ENCODE measurements at places on chromosomes 12 and 14. TPM values are rescaled to one million over a fixed set of nuclear protein-coding genes. Genes with fewer than 3 reads are reported as not detected.

The TEX22 gene
- total RNA-seq, result 0.55 TPM

The LUM gene
- total RNA-seq, result not detected

The NTS gene
- total RNA-seq, result 0.13 TPM

The CCDC177 gene
- total RNA-seq, result not detected

The FAM186B gene
- total RNA-seq, result 0.17 TPM

The PLEKHG7 gene
- not detected for total RNA-seq

The EML1 gene
- total RNA-seq, result 1.3 TPM

DNA sequence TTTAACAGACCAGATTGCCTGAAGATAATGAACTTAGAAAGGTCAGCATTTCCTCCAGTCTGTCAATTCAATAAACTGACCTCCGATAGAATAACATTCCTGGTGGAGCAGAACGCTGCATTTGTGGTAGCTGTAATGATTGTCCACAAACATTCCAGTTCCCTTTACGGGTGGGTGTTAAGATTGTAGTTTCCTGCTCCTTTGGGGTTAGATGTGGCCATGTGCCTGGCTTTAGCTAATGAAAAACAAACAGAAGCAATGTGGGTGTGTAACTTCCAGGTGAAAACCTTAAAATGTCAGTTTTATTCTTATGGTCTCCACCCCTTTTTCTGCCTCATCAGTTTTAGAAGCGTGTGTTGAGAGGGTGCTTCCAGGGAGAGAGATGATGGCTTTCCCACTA, 217.3 kb upstream of the CRY1 start:
- no peak overlapping the region for H3K27ac ChIP-seq
- H3K27me3 ChIP-seq, result peaks cover 51% of the 10 kb centered on the region
- no peak for DNase-seq
- H3K4me3 ChIP-seq, result no peak overlapping the region

GRCh38 chr12:129401572-129401971, 502.3 kb downstream of the TMEM132D start:
- H3K27ac ChIP-seq, result no peak overlapping the region
- no peak overlapping the region for H3K4me3 ChIP-seq
- no peaks in the 10 kb centered on the region for H3K36me3 ChIP-seq
- H3K4me1 ChIP-seq, result no peaks in the 10 kb centered on the region
- DNase-seq, result no peak

GRCh38 chr12:135138-135537, 68.6 kb downstream of the IQSEC3 start:
- no peak overlapping the region for H3K27ac ChIP-seq
- DNase-seq, result no peak
- H3K4me3 ChIP-seq, result no peak overlapping the region
- 0 out of 2 replicates have a peak, but pooled peaks cover 6% of the 10 kb centered on the region for H3K4me1 ChIP-seq
- H3K27me3 ChIP-seq, result peaks cover 13% of the 10 kb centered on the region

- no peak overlapping the region for H3K4me3 ChIP-seq
- H3K27ac ChIP-seq, result no peak overlapping the region
- no peaks in the 10 kb centered on the region for H3K36me3 ChIP-seq
- no peaks in the 10 kb centered on the region for H3K4me1 ChIP-seq
- no peak for DNase-seq
- H3K27me3 ChIP-seq, result peaks cover 30% of the 10 kb centered on the region
These were observed 46.3 kb downstream of the KCNA1 start for GRCh38 chr12:4956054-4956453.

DNA sequence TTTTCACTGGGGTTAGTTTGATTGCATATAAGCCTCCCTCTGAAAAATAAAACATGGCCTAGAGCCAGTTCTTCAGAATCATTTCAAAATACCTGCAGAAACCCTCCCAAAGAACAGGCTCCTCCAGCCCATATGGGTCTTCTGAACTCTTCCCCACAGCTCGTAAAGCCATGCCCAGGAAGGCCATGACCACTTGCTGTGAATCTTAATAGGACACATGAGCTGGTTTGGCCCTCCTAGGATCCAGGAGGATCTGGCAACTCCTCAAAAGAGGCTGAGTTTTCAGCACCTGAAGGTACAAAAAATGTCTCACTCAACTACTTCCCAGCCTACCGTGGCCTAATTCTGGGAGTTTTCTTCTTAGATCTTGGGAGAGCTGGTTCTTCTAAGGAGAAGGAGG, 2.4 kb downstream of the MYBPC1 start:
- H3K4me1 ChIP-seq, result peaks cover 55% of the 10 kb centered on the region
- DNase-seq, result no peak
- H3K27ac ChIP-seq, result no peak overlapping the region
- H3K36me3 ChIP-seq, result no peaks in the 10 kb centered on the region
- no peaks in the 10 kb centered on the region for H3K27me3 ChIP-seq

DNA sequence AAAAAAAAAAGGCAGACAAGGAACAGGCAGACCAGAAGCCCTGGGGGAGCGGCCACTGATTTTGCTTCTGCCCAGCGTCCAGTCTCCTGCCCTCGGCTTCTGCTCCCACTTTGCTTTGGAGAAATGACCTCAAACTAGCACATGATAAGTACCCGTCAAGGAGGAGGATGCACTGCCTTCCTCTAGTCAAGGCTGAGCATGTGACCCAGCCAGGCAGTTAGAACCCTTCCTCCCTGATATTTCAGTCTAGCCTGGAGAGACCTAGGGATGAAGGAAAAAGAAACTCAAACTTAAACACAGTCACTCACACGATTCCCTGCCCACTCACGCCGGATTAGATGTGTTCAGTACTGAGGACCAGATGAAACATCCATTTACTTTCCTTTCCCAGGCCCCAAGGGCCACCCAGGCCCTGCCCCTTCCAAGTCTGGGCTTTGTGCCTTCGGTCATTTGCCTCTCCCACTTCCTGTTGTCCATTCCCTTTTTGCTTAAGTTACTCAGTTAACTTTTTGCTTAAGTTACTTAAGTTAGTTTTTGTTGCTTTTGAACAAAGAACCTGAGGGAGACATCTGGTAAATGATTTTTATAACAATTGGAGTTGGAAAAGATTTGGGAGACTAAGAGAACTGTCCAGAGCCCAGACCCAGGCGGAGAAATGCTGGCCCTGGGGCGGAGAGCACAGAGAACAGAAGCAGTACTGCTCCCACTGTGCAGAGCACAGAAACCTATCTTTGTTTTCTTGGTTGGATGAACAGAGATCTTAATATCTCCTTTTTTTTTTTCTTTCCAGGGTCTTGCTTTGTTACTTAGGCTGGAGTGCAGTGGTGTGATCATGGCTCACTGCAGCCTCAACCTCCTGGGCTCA, 23.0 kb upstream of the TTC7B start:
- no peak overlapping the region for H3K27ac ChIP-seq
- no peak overlapping the region for H3K4me3 ChIP-seq
- DNase-seq, result no peak
- H3K36me3 ChIP-seq, result no peaks in the 10 kb centered on the region

DNA sequence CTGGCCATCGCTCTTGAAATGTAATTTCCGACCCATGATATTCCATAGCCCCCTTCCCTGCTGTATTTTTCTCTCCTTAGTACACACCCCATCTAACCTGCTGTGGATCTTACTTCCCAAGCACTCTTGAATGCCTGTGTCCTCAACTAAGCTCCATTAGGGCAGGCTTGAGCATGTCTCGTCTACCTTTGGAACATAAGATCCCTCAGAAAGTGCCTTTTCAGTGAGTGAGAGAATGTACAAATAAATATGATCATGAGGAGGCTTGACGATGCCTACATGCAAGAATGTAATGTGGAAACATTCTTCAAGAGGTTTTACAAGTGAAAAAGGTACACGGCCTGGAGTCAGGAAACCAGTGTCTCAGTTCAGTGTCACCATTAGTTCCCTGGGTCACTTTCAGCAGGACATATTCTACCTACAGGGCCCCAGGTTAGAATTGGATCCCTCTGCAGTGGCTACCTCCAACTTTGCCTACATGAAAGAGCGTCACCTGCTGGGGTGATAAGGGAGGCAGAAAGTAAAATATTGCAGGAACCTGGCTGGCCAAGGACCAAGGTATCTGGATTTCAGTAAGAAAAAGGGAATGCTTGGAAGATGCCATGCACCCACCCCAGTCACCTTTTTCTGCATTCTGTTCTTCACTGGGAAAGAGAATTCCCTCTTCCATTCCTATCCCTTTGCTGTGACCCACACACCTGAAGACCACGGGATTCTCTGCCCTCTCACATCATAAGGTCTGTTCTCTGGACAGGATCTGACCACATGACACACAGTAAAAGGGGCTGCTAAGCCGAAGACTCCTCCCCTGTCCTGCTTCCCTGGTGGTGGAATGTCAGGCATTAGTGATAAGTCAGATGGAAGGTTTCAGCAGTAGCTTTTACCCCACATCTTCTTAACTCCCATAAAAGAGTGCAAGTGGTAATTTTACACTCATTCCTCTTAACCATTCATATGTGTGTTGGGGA, 24.6 kb upstream of the SERPINA1 start:
- H3K27me3 ChIP-seq, result no peaks in the 10 kb centered on the region
- no peak overlapping the region for H3K4me3 ChIP-seq
- H3K4me1 ChIP-seq, result peaks cover 77% of the 10 kb centered on the region

DNA sequence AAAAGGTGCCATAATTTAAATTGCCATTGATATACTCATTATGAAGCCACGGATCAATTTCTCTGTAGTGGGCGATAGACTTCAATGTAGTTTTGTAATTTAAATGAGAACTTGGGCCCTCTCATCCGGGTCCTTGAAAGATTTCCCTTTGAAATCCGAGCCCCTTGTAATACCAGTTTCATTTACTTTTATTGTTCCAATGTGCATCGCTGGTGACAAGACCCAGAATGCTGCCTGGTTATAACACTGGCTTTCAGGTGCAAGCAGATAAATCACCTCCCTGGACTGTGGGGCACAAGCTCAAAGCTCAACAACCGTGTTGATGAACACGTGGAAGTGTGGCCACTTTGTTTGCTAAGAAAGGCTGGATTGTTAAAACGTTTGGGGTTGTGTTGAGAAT, 68.9 kb upstream of the FZD10 start:
- no peaks in the 10 kb centered on the region for H3K4me1 ChIP-seq
- peaks cover 2% of the 10 kb centered on the region for H3K27me3 ChIP-seq
- no peak for DNase-seq
- H3K4me3 ChIP-seq, result no peak overlapping the region
- H3K27ac ChIP-seq, result no peak overlapping the region
- no peaks in the 10 kb centered on the region for H3K36me3 ChIP-seq

GRCh38 chr14:68824517-68825347, 31.9 kb upstream of the ZFP36L1 start:
- H3K27ac ChIP-seq, result peak overlapping the region; percentile 81
- no peaks in the 10 kb centered on the region for H3K27me3 ChIP-seq
- H3K4me1 ChIP-seq, result peaks cover 69% of the 10 kb centered on the region

DNA sequence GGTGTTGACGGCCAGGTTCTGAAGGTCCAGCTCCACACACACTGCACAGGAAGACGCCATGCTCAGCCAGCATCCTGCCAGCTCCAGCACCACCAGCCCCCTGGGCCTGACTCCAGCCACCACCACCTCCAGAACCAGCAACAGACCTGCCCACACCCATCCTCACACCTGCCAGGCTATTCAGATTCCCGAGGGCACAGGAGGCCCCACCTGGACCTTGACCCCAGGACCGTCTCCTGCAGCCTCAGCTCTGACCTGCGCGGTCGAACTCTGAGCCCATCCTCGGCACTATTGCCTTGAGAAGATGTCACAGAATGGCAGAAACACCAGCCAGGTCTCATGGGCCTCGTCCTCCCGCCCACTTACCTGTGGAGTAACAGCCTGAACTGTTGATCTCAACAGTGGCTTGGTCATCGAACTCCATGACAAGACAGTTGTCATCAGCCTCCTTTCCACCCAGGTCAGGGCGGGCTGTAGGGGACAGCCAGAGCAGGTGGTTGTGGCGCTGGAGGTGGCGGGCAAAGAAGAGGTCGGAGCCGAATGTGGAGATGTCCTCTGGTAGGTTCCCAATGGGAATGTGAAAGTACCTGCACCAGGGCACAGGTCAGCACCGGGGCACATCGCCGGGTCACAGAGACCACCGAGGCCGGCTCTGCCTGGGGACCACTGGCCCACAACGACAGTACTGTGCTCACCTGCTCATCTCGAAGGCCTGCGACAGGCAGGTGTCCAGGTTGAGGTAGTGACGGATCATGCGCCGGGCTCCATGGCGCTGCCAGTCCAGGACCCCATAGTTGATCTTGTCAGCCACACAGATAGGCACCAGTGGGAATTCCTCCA, 23.5 kb downstream of the P2RX2 start:
- no peak for DNase-seq
- peaks cover 63% of the 10 kb centered on the region for H3K36me3 ChIP-seq
- no peak overlapping the region for H3K27ac ChIP-seq
- H3K27me3 ChIP-seq, result no peaks in the 10 kb centered on the region
- no peaks in the 10 kb centered on the region for H3K4me1 ChIP-seq
- no peak overlapping the region for H3K4me3 ChIP-seq

DNA sequence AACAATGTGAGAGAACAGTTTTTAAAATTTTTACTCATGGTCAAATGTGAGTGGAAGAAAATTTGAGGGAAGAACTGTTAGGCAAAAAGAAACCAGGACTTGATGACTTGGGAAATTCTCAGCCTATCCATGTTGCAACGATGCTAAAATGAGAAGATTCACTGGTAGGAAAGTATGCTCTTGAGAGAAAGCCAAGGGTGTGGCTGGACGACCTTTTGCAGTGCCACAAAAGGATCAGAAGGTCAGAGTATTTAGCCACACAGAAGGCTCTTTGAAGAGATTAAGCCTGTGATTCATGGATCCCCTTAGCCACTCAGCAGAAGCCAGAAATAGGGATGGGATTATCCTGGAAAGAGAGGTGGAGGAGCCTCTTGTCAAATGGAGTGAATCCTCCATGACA, 336.8 kb downstream of the LRIG3 start:
- H3K27ac ChIP-seq, result no peak overlapping the region
- no peaks in the 10 kb centered on the region for H3K36me3 ChIP-seq
- H3K27me3 ChIP-seq, result no peaks in the 10 kb centered on the region
- no peak for DNase-seq
- no peaks in the 10 kb centered on the region for H3K4me1 ChIP-seq

- peak overlapping the region; percentile 79 for H3K27ac ChIP-seq
- H3K27me3 ChIP-seq, result no peaks in the 10 kb centered on the region
These were observed 611 bp downstream of the SARNP start for GRCh38 chr12:55816881-55817344.
